Daoy (cell line): ENCODE measurements at places on chromosomes 2 and 18.

DNA sequence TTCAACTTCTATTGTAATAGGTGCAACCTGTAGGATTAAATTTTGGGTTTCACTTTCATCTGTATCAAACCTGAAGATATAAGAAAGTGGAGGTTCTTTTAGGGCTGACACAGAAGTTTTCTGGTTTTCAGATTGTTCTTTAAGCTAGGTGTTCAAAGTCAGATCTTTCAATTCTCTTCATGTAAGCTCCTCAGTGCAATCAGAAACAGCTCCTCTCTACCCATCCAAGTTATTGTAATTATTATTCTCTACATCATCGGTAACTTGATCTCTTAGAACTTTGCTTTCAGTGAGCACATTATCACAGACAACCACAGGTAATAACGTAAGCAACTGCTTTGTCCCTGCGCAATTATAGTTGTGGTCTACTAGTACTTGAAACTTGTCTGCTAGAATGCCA, 179.4 kb downstream of the MYCN start:
- no peak for DNase-seq

GRCh38 chr18:13245481-13246000, 27.0 kb downstream of the LDLRAD4 start:
- DNase-seq, result no peak

- no peak for DNase-seq
These were observed 90.3 kb downstream of the KLF7 start for GRCh38 chr2:207075456-207075855.

DNA sequence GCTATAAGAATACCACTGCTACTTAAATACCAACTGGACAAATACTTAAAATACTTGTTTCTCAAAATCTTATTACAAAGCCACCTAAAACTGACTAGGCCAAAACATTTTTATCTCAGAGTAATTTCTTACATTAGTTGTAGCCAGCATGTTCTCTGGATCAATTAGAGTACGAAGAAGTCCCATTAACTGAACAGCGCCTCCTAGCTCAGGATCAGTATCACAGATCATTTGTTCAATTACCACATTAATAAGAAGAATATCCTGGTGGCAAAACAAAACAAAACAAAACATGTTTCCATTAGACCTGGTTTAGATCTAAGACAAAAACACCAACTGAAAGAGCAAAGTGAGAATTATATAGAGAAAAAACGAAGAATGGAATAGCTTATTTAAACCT, 36.0 kb downstream of the PPP4R3B start:
- no peak for DNase-seq

DNA sequence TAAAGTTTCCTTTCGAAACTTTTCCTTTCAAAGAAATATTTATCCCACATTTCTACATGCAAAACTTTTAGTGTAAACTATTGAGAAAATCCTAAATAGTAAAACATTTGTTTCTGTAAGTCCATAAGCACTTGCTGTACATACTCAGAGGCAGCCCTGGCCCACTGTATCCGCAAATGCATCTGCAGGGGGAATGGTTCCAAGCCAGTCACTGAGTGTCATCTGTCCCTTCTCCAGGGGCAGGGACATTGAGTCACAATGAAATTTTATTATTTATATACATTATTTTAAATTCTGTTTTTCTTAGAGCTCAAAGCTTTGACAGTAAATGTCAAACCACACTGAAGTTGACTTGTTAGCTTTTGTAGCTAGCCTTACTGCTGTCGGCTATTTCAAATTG, 367.2 kb downstream of the MTX2 start:
- no peak for DNase-seq

- no peak for DNase-seq
These were observed 41.2 kb downstream of the GALNT13 start for GRCh38 chr2:153912798-153913396.

DNA sequence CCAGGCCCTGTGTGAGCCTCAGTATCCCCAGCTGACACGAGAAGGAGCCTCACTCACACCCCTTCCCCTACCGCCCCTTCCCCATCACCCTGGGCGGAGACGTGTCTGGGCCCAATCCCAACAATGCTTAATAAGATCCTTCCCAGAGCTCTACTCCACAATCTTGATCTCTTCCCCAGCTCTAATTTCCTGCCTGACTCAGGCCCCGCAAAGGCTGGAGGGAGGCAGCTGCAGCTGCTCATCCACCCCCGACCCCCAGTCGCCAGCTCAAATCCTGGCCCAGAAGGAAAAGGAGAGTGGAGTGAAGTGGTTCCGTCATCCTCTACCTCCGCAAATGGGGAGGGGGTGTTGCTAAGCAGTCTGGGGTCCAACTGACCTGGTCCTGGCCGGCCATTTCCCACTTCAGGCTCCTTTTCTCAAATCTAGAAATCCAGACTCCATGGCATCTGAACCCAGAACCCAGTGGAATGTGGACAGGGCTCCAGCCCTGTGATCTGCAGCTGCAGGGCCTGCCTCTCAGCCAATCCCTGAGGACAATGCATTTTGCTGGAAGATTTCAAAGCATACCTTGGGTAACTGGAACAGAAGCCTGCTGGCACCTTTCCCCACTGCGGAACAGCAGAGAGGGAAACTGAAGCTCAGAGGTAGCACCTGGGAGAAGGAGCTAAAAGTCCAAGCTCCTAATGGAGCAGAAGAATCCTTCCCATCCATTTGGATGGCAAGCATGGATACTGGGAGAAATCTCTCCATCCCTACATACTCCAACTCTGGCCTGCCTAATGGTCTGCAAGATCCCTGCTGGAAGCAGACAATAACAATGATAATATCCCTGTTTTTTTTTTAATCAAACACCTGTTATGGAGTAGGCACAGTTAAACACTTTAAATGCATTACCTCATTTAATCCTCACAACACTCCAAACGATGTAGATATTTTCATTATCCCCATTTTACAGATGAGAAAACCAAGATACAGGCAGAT, 5.6 kb upstream of the TNS1 start:
- peak; percentile 50 for DNase-seq
